ENCODE measurements at places on chromosomes 6 and 20.

GRCh38 chr20:22389836-22390542, 194.4 kb downstream of the FOXA2 start:
- no peak for DNase-seq

GRCh38 chr20:36402708-36403107, 96.6 kb downstream of the DLGAP4 start:
- no peak for DNase-seq

DNA sequence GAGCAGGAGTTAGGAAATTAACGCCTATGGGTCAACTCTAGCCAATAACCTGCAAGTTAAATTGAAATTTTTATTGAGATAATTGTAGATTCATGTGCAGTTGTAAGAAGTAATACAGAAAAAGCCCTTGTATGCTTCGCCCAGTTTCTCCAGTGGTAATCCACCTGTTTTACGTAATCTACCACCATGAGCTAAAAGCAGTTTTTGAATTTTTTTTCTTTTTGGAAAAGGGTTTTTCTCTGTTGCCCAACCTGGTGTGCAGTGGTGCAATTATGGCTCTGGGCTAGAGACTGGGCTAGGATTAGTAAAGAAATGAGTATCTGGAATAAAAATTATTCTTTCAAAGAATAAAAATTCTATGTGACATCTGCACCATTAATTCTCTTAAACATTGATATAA, 116.2 kb downstream of the ZFP64 start:
- DNase-seq, result no peak

- no peak for DNase-seq
These were observed 1.2 kb downstream of the FOXA2 start for GRCh38 chr20:22582964-22583772.

GRCh38 chr6:116522896-116523295, 11.5 kb downstream of the CALHM5 start:
- DNase-seq, result no peak
